ENCODE measurements at places on chromosomes 2 and 18.

- no peak overlapping the region for H3K4me3 ChIP-seq
- no peak for DNase-seq
- H3K27ac ChIP-seq = no peak overlapping the region
- no peaks in the 10 kb centered on the region for H3K36me3 ChIP-seq
- H3K4me1 ChIP-seq = peaks cover 15% of the 10 kb centered on the region
- H3K27me3 ChIP-seq = no peaks in the 10 kb centered on the region
Measured at GRCh38 chr18:79921984-79922965, 29.2 kb downstream of the SLC66A2 start.

DNA sequence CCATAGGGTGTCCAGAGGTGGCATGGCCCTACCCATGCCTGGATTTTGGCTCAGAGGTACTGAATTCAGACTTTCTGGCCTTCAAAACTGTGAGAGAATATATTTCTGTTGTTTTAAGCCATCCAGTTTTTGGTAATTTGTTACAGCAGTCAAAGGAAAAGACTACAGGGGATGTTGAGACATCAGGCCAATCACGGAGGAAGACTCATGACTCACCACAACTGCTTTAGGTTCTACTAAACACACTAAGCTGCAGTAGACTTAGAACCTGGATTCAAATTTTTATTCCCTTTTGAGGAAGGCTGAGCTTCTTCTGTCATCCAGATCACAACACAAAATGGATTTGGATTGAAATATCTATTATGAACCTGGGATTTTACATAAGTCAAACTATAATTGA is 12.0 kb upstream of the C2orf66 start:
- H3K4me3 ChIP-seq = no peak overlapping the region
- H3K27ac ChIP-seq = no peak overlapping the region
- no peak for DNase-seq

DNA sequence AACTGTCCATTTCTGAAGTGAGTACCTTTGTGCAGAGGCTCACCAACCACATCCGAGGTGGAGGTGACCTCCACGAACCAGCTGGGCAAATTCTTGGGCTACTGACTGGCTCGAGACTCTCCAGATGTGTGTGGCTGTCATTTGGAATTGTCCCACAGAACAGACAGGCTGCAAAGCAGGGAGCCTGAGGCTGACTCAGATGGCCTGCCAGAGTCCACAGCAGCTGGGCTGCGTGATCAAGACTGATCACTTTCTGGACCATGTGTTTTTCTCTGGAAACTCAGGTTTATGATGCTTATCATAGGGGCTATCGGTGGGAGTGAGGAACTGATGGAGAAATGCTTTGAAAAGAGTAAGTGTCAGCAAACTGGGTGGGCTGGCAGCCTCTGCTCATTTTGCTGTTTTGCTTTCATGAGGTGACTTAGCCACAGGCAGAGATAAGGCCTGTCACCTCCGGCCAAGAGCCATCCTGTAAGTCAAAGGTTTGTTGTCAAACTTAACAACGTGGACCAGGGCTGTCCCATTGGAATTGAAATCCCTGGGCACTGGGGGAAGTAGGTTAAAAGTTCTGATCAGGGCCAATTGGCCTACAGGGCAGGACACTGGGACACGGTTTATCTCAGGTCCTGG is 120.4 kb downstream of the LIPG start:
- no peaks in the 10 kb centered on the region for H3K27me3 ChIP-seq
- no peaks in the 10 kb centered on the region for H3K4me1 ChIP-seq

- no peaks in the 10 kb centered on the region for H3K27me3 ChIP-seq
- DNase-seq = no peak
- no peak overlapping the region for H3K4me3 ChIP-seq
Measured at GRCh38 chr18:35689728-35690127, 108.2 kb downstream of the GALNT1 start.

DNA sequence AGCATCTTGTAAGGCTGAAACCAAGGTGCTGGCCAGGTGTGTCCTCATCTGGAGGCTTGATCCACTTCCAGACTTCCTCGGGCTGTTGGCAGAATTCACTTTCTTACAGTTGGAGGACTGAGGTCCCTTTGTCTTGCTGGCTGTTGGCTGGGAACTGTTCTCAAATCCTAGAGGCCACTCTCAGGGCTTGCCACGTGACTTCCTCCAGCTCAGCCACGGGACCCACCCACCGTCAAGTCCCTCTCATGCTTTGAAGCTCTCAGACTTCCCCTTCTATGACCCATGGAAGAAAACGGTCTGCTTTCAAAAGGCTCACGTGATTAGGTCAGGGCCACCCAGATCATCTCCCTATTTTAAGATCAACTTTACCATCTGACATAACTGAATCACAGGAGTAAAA is 77.1 kb downstream of the SMAD4 start:
- no peaks in the 10 kb centered on the region for H3K36me3 ChIP-seq
- no peak for DNase-seq
- no peak overlapping the region for H3K4me3 ChIP-seq
- H3K27me3 ChIP-seq = no peaks in the 10 kb centered on the region
- no peak overlapping the region for H3K27ac ChIP-seq

- H3K27ac ChIP-seq = no peak overlapping the region
- no peak overlapping the region for H3K4me3 ChIP-seq
- no peaks in the 10 kb centered on the region for H3K27me3 ChIP-seq
- H3K36me3 ChIP-seq = no peaks in the 10 kb centered on the region
- DNase-seq = no peak
Measured at GRCh38 chr2:145530653-145531052, 1010.7 kb upstream of the ZEB2 start.

DNA sequence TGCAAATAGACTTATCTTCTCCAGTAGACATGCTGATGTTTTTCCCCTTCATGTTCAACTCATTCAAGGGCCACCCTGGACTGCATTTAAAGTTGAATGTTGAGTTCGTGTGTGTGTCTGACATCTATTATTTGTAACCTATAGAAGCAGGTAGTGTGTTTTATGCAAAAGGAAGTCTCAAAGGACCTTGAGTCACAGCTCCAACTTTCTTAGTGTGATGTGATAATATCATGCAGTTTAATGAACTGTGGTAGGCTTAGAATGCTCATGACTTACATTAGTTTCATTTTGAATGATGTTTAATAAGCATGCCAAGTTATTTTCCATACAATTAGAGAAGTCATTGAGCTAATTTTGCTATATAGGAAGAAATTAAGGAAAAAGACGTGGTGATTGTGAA is 67.9 kb downstream of the CERS6 start:
- no peaks in the 10 kb centered on the region for H3K27me3 ChIP-seq
- H3K36me3 ChIP-seq = no peaks in the 10 kb centered on the region
- no peak overlapping the region for H3K4me3 ChIP-seq
- DNase-seq = no peak
- no peaks in the 10 kb centered on the region for H3K4me1 ChIP-seq

DNA sequence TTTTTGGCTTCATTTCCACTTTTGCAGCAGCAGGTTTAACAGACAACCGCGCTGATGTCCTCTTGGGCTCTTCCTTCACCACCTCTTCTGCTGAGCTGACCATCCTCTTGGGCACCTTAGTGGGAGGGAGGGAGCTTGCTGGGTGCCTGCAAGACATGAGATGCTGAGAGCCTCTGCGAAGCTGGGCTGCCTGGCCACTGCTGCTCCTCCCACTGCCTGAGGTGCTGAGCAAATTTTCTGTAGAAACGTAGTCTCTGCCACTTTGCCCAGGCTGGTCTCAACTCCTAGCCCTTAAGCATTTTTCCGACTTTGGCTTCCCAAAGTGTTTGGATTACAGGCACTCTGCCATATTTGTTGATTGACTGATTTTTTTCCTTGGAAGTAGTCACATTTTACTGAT is 422.2 kb upstream of the MC4R start:
- no peak overlapping the region for H3K4me3 ChIP-seq
- H3K36me3 ChIP-seq = no peaks in the 10 kb centered on the region
- H3K27me3 ChIP-seq = no peaks in the 10 kb centered on the region
- no peaks in the 10 kb centered on the region for H3K4me1 ChIP-seq
- no peak overlapping the region for H3K27ac ChIP-seq

GRCh38 chr18:32310101-32310500 is 120.3 kb downstream of the MEP1B start:
- no peak overlapping the region for H3K4me3 ChIP-seq
- no peaks in the 10 kb centered on the region for H3K36me3 ChIP-seq
- no peak for DNase-seq

- DNase-seq = no peak
Measured at GRCh38 chr2:47023332-47023731, 107.7 kb upstream of the MCFD2 start.
